ENCODE measurements at places on chromosomes 1 and 21.

DNA sequence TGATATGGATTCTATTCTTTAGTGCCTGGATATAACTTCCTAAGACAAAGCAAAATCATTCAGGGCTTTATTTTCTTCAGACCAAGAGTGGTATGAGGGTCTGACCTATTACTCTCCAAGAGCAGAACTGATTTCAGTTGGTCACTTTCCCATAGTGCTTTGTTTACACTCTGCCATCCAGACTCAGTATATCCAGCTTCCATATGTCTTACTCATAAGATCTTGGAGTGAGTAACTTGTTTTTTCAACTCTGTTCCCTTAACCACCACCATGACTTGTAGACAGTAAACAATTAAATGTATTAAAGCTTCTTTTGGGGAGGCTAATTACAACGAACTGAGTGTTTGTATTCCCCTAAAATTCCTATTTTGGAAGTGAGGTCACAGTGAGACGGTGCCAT is 83.4 kb downstream of the USP24 start:
- DNase-seq: no peak

- DNase-seq: no peak
These were observed 2.2 kb upstream of the SSBP3 start for GRCh38 chr1:54408147-54409066.

DNA sequence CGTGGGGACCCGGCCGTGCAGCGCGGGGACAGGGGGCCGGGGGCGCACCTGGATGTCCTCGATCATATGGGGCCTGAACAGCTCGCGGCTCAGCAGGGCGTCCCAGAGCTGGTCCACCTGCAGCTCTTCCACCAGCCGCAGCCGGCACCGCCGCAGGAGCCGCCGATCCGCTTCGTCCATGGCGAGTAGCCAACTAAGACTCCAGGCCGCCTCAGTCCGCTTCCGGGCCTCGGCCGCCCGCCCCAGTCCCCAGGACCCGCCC is at the start of gene CASP9:
TSS of gene CASP9 (minus strand) at position 195 of the 262 bp plus-strand sequence. CDS start at position 180, 15 bp downstream.
- no peak for DNase-seq

GRCh38 chr1:201609661-201610318 is 70.9 kb downstream of the NAV1 start:
- DNase-seq: no peak

- no peak for DNase-seq
These were observed 1004.0 kb downstream of the KCNT2 start for GRCh38 chr1:195604287-195604686.

GRCh38 chr1:154969860-154970452 is 591 bp downstream of the SHC1 start:
- DNase-seq: no peak

DNA sequence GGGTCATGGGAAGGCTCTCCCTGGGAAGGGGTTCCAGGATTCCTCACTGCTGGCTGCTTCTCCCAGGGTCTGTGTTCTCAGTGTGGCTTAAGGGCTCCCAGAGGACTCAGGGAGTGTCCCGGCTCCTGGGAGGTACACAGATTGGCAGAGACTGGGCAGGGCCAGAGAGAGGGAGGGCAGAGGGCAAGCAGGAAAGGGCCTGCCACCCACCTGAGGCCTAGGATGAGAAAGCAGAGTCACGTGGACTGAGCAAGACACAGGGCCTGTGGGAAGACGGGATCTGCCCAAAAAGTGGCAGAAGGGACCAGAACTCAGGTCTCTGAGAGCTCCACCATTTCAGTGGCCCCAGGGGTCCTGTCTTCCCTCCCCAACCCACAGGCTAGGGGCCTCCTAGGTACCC is 871 bp downstream of the SLFNL1 start:
- no peak for DNase-seq

- DNase-seq: peak; percentile 68
These were observed 7.3 kb downstream of the SH3BGRL3 start for GRCh38 chr1:26287033-26287711.

- no peak for DNase-seq
These were observed at the start of gene ANGPTL1 for GRCh38 chr1:178870944-178871343. TSS of gene ANGPTL1 (minus strand) at chr1:178871077. CDS start at chr1:178865776, 5,301 bp downstream.

DNA sequence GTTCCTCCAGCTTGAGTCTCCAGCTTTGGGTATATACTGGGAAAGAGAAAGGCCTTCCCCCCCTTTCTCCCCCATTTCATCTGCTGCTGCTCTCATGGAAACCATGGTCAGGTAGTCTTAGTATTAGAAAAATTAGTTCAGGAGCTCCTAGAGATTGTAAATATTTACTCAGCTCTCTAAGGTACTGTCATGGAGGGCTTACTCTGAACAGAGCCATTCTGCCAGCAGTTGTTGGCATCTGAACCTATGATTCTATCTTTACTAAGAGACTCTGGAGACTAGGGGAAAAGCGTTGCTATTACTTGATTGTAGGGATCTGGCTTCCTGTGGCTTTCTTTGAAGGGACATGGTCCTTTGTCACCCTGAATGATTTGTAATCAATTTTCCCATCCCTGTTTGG is 6.1 kb downstream of the INTS3 start:
- no peak for DNase-seq

DNA sequence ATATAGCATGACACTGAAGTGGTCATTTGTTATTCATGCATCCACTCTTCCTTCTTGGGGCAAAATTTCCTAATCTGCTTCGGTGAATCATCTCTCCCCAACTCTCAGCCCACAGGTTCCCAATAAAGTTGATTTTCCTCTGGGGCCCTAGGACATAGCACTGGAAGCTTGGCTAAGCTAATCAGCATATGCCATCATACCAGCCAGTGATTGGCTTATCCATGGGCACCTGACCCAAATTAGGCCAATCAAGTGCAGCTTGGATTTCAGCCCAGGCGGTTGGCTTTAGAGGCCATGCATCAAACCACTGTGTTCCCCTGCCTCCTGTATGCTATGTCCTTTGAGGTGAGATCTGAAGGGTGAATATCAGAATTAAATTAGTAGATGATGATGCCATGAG is 58.9 kb downstream of the C1orf94 start:
- DNase-seq: no peak

DNA sequence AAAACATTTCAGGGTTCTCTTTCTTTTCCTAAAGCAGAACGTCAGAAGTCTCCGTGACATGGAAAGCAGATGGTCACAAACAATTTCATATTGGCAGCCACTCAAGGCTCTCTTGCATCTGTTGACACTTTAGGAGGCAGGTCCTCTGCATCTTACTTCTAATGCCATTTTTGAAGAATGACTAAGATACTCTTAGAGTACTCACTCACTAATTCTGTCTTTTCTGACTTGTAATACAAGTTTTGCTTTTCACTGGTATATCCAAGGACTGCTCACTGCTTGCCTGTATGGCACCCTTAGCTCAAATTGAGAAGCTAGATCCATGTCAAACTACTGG is 68.3 kb downstream of the PRRX1 start:
- no peak for DNase-seq

DNA sequence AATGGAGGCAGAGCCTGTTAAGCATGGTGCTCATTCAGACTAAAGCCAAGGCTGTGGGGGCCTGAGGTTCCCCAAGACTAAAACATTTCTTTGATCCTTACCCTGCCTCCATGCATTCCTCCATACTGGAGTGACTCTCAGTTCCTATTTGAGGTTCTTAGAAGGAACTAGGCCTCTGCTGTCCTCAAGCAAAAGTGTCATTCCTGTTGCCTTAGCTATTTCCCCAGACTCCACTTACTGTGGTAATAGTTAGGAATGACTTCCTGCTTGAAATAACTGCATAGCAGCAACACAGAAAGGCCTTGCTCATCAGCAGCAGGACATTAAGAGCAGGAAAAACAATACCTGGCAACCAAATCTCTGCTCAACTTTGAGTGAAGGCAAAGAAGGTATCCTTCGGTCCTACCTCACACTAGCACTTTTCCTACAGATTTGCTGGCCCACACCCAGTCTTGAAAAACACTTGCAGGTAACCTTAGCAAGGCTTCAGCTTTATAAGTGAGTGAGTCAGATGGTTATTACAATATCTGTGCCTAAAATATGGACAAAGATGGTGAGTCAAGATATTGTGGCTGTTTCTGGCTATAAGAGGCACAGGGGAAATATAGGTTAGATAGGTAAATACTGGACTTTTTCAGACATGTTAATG is 14.8 kb downstream of the LRRC41 start:
- no peak for DNase-seq

DNA sequence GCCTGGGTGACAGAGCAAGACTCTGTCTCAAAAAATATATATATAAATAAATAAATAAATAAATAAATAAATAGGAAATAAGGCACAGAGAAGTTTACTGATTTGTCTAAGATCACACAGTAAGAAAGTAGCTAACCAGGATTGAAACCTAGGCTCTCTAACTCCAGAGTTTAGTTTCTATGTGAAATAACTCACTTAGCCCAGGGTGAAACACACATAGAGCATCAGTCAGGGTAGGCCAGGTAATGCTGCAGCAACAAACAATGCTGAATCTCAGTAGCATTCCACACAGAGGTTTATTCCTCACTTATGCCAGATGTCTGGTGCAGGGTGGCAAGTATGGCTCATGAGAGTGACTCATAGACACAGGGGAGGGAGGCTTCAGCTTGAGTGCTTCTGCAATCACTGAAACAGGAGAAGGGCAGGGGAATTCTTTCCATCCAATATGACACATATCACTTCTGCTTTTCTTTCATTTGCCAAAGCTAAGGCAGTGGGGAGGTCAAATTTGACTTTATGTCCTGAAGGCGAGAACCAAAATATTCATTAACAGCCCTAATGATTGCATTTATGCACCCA is 37.1 kb upstream of the KANK4 start:
- no peak for DNase-seq

DNA sequence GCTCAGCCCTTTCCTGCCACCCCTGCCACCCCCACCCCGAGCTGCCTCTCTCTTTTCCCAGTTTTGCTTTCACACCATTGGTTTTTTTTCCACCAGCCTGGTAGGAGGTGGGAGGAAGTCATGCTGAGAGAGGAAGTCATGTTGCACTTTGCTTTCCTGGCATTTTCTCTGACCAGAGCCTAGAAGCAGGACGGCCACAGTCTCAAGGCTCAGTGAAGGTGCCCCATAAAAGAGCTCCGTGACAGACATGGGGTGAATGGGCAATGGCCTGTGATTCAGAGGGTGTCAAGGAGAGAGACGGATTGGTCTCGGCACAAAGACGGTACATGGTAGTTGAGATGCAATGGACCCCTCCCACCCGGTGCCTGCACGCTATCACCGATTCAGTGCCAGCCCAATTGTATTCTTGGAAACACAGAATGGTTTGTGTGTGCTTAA is 42.1 kb upstream of the DMRTB1 start:
- DNase-seq: no peak

DNA sequence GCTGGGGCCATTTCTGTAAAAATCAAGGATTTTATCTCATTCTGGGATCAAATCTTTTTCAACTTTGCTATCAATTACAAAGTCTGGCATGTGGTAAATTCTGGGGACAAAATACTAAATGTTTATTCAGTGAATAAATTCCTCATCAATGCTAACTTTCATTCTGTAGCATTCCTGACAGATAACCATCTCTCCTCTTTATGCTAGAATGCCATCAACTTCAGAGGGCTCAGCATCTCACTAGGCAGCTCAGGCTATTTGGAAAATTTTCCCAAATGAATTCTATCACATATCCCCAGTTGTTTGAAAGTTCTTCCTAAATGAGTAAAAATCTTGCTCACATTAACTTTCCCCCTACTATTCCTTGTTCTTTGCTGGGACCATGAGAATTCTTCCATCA is 163.0 kb upstream of the DAB1 start:
- no peak for DNase-seq

DNA sequence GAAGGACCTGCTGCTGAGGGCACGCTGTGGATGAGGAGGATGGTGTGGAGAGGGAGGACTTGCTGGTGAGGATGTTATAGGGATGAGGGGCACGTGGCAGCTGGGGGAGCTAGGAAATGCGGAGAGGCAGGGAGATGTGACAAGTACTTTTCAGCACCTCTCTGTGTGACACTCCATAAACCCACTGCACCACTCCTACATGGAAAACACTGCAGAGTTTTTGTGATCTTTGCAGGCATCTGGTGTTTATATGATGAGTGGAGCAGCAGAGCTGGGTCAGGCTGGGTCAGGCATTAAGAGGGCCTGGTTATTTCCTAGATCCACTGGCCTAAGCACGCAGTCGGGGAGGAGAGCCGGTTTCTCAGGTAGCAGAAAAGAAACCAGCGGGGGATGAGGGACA is 167.3 kb upstream of the COA6 start:
- no peak for DNase-seq

- DNase-seq: no peak
These were observed 27.2 kb downstream of the MYOG start for GRCh38 chr1:203058676-203058935.

- DNase-seq: no peak
These were observed 629 bp downstream of the CTNNBIP1 start for GRCh38 chr1:9909234-9910046.

DNA sequence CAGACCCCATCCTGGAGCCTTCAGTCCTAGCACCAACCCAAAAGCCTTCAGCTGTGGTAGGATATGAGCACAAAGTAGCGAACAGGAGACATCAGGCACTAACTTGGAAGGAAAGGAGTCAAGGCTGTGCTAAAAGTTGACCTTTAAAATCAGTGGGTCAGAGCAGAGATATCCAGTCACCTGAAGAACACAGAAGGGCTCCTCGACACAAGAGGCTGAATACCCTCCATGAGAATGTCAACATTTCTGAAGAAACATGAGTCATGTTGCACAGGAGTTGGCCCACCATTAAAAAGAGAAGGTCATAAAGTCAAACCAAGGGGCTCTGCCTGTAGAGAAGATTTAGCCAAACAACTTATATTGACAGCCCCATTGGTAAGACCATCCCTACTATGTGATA is 172.5 kb downstream of the PLPP3 start:
- DNase-seq: no peak

DNA sequence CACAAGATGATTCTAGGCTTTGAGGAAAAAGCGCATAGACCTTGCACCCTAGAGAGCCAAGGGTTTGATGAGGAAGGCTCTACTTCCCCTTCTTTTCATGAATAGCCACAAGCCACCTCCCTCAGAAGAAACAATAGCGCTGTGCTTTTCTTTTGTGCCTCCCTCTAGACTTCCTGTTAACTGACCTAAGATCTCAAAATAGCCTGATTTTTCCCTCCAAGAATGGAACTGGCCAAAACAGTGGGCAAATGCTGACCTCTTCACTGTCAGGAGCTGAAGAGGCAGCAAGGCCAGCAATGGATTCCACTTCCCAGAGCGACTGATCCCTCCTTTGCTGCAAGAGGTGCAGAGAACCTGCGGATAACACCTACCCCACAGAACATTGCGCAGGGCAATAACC is 362.8 kb downstream of the KCNH1 start:
- DNase-seq: no peak

DNA sequence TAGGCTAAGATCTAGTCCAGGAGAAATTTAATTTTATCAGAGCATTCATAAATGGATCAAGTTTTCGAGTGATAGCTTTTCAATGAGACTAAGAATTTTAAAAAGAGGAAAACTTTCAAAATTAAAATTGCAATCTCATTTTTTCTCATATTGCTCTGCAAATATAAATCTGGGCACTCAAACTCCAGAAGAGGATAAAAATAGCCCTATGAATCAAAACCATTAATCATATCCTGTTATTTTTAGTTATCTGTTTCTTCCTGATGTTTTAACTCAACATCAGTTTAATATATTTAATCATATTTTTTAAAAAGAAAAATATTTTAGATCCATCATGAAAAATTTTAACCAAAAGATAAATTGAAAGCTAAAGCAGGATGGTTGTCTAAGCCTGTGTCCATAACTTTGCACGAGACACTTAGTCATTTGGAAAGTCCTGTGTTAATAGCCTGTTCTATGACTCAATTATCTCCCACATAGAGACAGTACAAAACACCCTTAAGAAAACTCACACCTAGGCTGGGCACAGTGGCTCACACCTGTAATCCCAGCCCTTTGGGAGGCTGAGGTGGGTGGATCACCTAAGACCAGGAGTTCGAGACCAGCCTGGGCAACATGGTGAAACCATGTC is 17.1 kb upstream of the PRRC2C start:
- DNase-seq: no peak

GRCh38 chr1:236845830-236846229 is 50.7 kb downstream of the MTR start:
- DNase-seq: no peak
